Lower lobe of right lung (tissue), 2 donors: ENCODE measurements at places on chromosomes 5 and 9.

DNA sequence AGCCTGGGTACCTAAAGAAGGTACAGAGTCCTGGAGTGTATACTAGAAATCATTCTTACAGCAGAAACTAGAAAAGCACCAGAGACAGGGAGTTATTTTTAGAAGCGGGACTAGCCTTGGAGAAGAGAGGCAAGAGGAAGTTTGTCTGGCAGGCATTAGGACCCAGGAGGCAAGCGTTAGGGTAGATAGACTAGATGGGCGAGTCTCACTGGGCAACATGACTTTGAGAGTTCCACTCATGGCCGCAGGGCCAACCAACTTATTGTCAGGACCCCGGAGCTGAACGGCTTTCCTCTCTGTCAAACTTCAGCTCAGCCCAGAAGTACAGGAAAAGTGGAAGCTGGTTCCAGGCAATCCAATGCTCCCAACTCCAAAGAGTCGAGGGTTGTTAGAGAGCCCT lies 34.1 kb upstream of the NPR3 start:
- H3K36me3 ChIP-seq = no peaks in the 10 kb centered on the region
- H3K27me3 ChIP-seq = no peaks in the 10 kb centered on the region
- no peak overlapping the region for H3K4me3 ChIP-seq
- H3K27ac ChIP-seq = no peak overlapping the region
- H3K4me1 ChIP-seq = peaks cover 6% of the 10 kb centered on the region

DNA sequence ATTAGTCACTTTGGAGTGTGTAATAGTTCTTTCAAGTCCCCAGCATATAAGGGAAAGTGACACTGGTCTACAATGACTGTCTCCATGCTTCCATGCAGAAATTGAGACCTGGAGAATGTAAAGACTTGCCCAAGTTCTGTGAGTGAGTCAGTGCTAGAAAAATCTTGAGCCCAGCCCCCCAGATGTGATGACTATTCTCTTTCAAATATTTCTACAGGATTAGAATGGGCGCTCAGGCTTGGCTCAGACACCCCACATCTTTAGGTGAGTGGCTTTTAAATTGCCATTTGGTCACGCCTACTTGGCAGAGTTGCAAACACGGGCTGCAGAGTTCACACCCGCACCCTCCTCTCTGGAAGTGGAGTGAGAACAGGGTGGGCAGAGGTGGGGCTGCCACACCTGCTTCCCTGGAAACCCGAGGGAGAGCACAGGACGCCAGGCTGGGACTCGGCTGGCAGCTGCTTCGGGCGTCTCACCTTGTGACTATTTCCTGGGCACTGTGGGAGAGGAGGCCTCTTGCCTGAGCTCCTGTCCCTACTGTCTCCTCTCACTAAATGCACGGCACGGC lies 37.6 kb downstream of the ROPN1L start:
- H3K36me3 ChIP-seq = no peaks in the 10 kb centered on the region
- no peaks in the 10 kb centered on the region for H3K4me1 ChIP-seq
- no peaks in the 10 kb centered on the region for H3K27me3 ChIP-seq
- peak; percentile 59 for DNase-seq

- DNase-seq = no peak
- H3K4me3 ChIP-seq = no peak overlapping the region
- peaks cover under 1% of the 10 kb centered on the region for H3K36me3 ChIP-seq
- no peaks in the 10 kb centered on the region for H3K4me1 ChIP-seq
- no peak overlapping the region for H3K27ac ChIP-seq
These were observed 34.7 kb downstream of the ERCC6L2 start for GRCh38 chr9:95910023-95910707.

DNA sequence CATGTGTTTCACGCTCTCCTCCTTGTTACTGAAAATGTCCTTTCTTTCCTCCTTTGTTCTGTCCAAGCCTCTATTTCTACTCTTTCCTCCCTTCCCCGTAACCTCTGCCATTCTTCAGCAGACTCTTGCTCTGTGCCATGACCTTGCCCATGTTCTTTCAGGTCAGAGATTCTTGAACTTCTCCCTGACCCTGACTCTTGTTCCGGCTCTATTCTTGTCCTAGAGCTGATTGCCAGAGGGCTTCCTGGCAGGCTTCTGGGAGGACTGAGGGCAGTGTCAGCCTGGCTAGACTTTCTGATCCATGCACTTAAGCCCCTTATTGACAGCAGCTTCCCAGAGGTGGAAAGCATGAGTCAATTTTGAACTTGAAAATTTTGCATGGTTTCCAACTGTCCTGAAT lies 174.2 kb downstream of the TMEM161B start:
- H3K36me3 ChIP-seq = no peaks in the 10 kb centered on the region
- no peaks in the 10 kb centered on the region for H3K27me3 ChIP-seq
- no peak for DNase-seq
- no peaks in the 10 kb centered on the region for H3K4me1 ChIP-seq
- no peak overlapping the region for H3K4me3 ChIP-seq

GRCh38 chr9:133659516-133659915 lies 23.4 kb downstream of the DBH start:
- no peak for DNase-seq
- H3K27ac ChIP-seq = peak overlapping the region; percentile 27
- H3K27me3 ChIP-seq = peaks cover 28% of the 10 kb centered on the region
- no peaks in the 10 kb centered on the region for H3K36me3 ChIP-seq
- H3K4me3 ChIP-seq = no peak overlapping the region

DNA sequence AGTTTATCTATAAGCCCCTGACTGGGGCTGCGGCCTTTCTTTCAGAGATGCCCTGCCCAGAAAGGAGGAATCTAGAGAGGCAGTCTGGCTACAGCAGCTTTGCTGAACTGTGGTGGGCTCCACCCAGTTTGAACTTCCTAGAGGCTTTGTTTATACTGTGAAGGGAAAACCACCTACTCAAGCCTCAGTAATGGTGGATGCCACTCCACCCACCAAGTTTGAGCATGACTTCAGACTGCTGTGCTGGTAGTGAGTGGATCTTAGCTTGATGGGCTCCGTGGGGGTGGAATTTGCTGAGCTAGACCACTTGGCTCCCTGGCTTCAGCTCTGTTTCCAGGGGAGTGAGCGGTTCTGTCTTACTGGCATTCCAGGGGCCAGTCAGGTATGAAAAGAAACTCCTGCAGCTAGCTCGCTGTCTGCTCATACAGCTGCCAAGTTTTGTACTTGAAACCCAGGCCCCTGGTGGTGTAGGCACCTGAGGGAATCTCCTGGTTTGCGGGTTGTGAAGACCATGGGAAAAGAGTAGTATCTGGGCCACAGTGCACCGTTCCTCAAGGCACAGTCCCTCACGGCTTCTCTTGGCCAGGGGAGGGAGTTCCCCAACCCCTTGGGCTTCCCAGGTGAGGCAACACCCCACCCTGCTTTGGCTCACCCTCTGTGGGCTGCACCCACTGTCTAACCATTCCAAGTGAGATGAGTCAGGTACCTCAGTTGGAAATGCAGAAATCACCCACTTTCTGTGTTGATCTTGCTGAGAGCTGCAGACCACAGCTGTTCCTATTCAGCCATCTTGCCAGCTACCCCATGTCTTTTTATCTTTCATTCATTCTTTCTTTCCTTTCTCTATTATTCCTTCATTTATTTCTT lies 211.8 kb upstream of the C9orf72 start:
- no peaks in the 10 kb centered on the region for H3K27me3 ChIP-seq
- H3K27ac ChIP-seq = no peak overlapping the region
- H3K4me1 ChIP-seq = no peaks in the 10 kb centered on the region
- DNase-seq = no peak
- no peaks in the 10 kb centered on the region for H3K36me3 ChIP-seq
- no peak overlapping the region for H3K4me3 ChIP-seq

DNA sequence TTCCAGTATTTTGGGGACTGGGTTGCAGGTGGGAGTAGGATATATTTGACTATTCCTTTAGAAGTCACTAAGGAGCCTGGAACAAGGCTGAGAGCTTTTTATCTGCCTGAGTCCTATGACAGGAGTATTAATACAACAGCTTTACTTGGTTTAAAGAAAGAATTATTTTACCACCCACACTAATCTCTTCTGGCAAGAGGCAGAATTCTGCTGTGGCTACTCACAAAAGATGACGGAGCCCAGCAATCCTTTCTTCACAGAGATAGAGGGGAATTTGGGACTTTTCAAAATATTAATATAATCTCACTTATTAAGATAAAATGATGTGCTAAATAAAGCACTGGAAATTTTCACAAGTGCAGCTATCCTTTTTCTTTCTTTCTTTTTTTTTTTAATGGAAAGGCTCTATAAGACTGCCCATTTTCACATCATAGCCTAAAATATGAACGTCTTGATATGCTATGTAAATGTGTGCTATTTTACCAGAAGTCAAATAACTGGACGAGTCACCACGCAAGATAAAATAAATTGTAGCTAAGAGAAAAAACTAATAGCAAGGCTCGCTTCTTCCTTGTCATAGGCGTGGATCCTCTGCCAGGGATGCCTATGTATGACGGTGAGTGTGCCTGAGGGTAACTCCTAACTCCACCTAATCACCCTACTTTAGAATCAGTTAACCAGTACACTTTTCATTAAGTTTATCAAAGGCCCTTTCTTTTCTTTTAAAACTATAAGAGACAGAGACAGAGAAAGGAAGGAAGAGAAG lies 76.3 kb downstream of the ZNF608 start:
- no peaks in the 10 kb centered on the region for H3K27me3 ChIP-seq
- no peaks in the 10 kb centered on the region for H3K36me3 ChIP-seq
- DNase-seq = no peak
- H3K4me1 ChIP-seq = peaks cover 28% of the 10 kb centered on the region
- H3K27ac ChIP-seq = no peak overlapping the region

- no peaks in the 10 kb centered on the region for H3K27me3 ChIP-seq
- no peak overlapping the region for H3K27ac ChIP-seq
- H3K36me3 ChIP-seq = no peaks in the 10 kb centered on the region
- H3K4me1 ChIP-seq = no peaks in the 10 kb centered on the region
- no peak for DNase-seq
- no peak overlapping the region for H3K4me3 ChIP-seq
These were observed 167.2 kb downstream of the CTNND2 start for GRCh38 chr5:11737010-11737409.

DNA sequence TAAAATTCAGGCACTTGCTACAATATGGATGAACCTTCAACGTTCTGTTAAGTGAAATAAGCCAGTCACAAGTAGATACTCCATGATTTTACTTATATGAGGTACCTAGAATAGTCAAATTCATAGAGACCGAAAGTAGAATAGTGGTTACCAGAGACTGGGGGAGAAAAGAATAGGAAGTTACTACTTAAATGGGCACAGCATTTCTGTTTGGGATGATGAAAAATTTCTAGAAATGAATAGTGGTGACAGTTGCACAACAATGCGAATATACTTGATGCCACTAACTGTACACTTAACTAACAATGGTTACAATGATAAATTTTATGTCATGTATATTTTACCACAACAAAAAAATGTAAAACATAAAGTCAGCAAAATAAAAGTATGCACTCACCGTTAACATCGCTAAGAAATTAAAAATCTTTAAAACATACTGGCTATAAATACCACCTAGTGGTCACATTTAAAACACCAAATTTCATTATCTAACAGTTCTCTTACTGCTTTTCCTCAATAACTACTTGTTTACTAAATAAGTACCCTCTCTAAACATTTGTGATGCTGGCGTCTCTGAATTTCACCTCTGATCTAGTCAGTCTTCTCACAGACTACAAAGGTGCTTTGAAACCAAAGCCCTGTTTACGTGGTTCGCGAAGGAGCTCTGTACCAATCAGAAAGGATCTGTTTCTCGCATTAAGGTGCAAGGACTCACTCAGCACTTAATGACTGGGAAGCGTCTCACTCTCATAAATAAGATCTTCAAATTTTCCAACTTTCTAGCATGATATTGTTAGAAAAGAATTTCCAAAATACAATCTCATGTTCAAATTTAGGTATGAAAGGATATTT lies 22.7 kb downstream of the KIF3A start:
- H3K27ac ChIP-seq = no peak overlapping the region
- DNase-seq = no peak
- no peaks in the 10 kb centered on the region for H3K4me1 ChIP-seq

GRCh38 chr9:85700330-85700729 lies 41.4 kb downstream of the AGTPBP1 start:
- H3K4me1 ChIP-seq = peaks cover 10% of the 10 kb centered on the region
- H3K27ac ChIP-seq = no peak overlapping the region
- DNase-seq = no peak
- H3K4me3 ChIP-seq = no peak overlapping the region
- H3K27me3 ChIP-seq = no peaks in the 10 kb centered on the region

- no peak overlapping the region for H3K27ac ChIP-seq
- DNase-seq = peak; percentile 74
- H3K4me1 ChIP-seq = peaks cover 4% of the 10 kb centered on the region
- no peaks in the 10 kb centered on the region for H3K36me3 ChIP-seq
These were observed 135.6 kb upstream of the PPP1R26 start for GRCh38 chr9:135343837-135344522.

- no peak for DNase-seq
- no peaks in the 10 kb centered on the region for H3K36me3 ChIP-seq
- no peak overlapping the region for H3K27ac ChIP-seq
- H3K4me3 ChIP-seq = no peak overlapping the region
- no peaks in the 10 kb centered on the region for H3K27me3 ChIP-seq
These were observed 114.6 kb downstream of the FAM170A start for GRCh38 chr5:119743927-119744326.

DNA sequence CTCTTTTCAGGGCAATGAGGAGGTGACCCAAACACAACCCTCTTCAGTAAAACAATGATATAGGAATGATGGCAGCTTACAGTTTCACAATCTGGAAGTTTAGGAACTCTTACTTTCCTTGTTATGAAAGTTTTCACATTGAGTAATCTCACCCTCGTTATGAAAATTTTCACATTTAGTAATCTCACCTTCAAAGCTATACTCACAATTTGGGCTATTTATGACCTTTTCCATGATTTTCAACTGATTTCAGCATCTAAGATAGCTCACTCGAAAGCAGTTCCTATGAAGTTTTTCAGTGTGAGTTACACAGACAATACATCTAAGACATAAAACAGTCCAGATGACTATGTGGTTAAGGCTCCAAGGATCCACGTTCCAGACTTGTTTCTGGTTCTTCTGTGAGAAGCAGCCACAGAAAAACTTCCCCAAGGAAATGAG lies 57.1 kb downstream of the FOXD1 start:
- no peaks in the 10 kb centered on the region for H3K36me3 ChIP-seq
- H3K27me3 ChIP-seq = peaks cover 27% of the 10 kb centered on the region
- H3K27ac ChIP-seq = no peak overlapping the region
- peaks cover 5% of the 10 kb centered on the region for H3K4me1 ChIP-seq
- H3K4me3 ChIP-seq = no peak overlapping the region

DNA sequence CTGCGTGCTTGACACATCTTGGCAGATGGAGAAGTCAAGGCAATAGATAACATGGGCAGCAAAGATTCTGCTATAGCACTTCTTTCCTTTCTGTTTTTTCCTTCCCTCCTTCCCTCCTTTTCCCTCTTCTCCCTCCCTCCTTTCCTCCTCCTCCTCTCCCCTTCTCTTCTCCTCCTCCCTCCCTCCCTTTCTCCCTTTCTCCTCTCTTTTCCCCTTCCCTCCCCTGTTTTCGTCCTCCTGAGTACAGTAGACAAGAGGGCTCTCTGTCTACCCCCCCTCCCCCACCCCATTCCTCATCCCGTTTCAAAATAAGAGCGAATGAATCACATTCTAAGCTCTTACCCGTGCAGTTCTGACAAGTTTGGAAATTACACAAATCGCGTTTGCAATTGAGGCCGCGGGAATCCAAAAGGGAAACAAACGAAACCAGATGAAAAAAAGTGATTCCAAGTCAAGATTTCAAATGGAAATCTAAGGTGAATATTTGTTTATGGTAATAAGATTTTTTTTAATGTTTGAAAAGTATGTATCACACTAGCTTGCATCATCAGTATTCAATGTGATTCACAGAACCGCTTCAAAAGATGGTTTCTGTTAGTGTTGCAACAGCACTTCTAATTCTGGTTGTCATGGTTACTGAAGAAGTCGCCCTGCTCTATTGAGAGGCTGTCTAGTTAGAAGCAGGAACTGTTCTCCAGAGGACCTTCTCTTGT lies 1.3 kb downstream of the NIM1K start:
- H3K4me3 ChIP-seq = peak overlapping the region; percentile 66
- H3K27me3 ChIP-seq = peaks cover 12% of the 10 kb centered on the region
- no peak overlapping the region for H3K27ac ChIP-seq
- H3K4me1 ChIP-seq = peaks cover 26% of the 10 kb centered on the region
- no peak for DNase-seq
- H3K36me3 ChIP-seq = no peaks in the 10 kb centered on the region
